Stimulated activated CD8-positive, alpha-beta memory T cell treated with anti-CD3 and anti-CD28 coated beads, Interleukin-4, amount 100 ng/mL, for 4 hours (primary cell): ENCODE measurements at places on chromosomes 7 and 10.

GRCh38 chr7:8443576-8444467 lies 10.4 kb downstream of the NXPH1 start:
- no peak for DNase-seq

DNA sequence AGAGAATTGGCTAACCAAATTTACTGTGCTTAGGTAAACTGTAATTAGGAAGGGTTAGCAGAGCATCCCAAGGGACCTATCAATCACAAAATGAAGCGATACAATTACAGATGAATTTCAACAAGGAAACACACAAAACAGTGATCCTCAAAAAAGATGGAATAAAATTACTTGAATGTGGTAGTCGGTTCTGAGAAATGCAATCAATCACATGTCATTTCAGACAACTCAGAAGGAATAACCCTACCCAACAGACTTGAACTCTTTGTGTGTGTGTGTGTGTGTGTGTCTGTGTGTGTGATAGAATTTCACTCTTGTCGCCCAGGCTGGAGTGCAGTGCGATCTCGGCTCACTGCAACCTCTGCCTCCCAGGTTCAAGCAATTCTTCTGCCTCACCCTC lies 43.5 kb downstream of the ST8SIA6 start:
- no peak for DNase-seq

DNA sequence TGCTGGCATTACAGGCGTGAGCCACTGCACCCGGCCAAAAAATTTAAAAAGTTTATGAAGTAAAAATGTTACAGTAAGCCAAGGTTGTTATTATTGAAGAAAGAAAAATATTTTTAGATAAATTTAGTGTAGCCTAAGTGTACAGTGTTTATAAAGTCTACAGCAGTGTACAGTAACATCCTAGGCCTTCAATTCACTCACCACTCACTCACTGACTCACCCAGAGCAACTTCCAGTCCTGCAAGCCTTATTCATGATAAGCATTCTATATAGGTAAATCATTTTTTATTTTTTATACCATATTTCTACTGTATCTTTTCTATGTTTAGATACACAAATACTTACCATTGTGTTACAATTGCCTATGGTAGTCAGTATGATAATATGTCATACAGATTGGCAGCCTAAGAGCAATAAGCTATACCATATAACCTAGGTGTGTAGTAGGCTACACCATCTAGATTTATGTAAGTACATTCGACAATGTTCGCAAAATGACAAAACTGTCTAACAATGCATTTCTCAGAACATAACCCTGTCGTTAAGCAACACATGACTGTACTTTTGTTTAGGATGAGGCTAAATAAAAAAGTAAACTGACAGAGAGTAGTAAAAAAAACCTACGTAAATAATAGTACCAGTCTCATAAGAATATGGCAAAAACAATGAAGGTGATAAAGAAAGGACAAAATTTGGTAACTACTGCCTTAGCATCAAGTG lies 77.8 kb upstream of the FAM133B start:
- no peak for DNase-seq

- no peak for DNase-seq
Measured at GRCh38 chr7:69245646-69246045, 352.6 kb upstream of the AUTS2 start.

GRCh38 chr10:34959321-34959720 lies 130.8 kb downstream of the CUL2 start:
- DNase-seq = no peak

- no peak for DNase-seq
Measured at GRCh38 chr7:37993060-37993501, 72.6 kb downstream of the EPDR1 start.

DNA sequence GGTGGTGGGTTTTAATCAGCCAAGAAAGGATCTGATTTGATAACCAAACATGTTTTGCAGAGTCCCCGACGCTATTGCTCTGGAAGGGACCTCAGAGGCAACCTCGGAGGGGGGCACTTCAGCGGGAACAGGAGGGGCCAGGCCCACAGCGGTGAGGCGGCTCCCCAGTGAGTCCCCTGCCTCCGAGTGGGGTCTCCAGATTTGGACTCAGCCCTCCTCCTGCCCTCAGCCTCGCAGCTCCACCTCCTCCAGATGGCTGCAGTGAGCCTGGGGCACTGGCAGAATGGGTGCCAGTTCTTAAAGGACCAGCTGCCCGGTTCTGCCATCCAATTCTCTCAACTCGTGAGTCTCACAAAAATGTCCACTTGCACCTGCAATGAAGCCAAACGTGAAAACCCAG lies 61.0 kb upstream of the NANOS1 start:
- no peak for DNase-seq

DNA sequence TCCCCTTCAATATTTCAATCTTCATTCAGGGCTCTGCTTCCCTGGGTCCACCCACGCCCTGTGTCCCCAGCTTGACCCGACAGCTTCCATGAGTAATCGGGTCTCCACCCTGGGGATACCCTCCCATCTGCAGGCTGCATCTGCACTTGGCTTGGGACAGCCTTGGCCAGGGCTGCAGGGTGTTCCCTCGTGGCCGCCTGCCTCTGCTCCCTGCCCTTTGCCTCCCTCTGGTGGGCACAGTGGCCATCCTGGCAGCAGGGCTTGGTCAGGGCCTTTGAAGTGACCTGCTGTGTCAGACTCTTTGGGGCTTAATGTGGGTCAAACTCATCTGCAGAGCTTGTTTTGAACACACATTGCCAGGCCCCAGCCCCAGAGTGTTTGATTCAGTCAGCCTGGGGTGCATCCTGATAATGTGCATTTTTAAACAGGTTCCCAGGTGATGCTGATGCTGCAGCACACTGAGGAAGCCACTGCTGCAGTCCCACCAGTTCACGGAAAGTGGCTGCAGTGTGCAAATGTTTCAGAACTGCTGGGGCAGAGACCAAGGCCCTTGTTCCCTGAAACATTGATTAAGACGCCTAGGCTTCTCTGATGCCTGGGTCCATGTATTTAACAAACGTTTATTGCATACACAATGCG lies 80.7 kb upstream of the SEC61G start:
- DNase-seq = no peak

GRCh38 chr10:95314192-95314918 lies 23.6 kb upstream of the PDLIM1 start:
- DNase-seq = no peak

DNA sequence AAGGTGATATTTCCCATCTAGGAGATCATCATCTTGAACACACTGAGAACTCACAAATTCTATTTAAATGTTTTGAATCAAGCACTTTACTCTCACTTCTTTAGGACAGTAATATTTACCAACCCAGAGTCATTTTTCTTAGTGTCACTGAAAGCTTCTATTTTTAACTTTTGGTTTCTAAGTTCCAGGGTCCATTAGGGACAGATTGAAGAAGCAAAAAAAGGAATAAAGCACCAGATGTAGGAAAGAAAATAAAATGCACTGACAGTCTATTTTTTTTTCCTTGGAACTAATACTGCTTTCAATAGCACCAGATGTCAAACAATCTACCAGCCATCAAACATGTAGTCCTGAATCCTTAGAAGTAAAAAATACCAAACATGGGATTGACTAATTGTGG lies 526.7 kb upstream of the LRRN3 start:
- no peak for DNase-seq

GRCh38 chr10:67784474-67784873 lies 53.5 kb downstream of the DNAJC12 start:
- DNase-seq = no peak

- no peak for DNase-seq
Measured at GRCh38 chr10:71766717-71767419, 6.5 kb downstream of the VSIR start.

DNA sequence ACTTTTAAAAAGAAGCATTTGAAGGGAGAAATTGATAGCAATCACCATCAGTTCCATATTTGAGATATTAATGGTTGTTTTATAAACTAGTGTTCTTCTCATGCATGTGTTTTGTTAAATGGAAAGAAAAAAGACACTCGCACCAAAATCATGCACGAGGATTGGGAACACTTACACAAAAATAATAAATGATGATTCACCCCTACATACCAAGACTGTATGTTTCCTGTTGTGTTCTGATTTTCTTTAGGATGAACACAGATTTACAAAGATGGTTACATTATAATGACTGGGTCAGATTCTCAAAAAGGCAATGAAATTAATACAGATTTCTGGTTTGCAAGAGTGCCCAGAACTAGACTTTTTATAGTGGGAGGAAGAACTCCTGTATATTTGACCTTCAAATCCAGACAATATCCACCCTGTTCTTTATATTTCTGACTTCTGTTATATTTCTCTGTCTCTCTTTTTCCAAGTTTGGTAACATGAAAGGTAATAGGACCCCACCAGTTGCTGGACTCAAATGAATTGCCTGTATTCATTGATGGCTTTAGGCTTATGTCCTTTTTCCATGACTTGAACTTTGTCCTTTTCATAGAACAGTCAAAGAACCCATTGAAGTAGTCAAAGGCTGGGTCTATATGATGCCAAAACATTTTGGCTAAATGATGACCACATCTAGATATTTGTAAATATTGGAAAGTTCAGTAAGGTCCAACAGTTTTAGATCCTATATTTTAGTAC lies 54.4 kb downstream of the SEMA3A start:
- DNase-seq = no peak

GRCh38 chr10:70832852-70833528 lies 17.2 kb downstream of the SGPL1 start:
- DNase-seq = no peak

- no peak for DNase-seq
Measured at GRCh38 chr10:95411635-95412034, 120.8 kb upstream of the PDLIM1 start.

- no peak for DNase-seq
Measured at GRCh38 chr10:12608761-12609160, 259.4 kb downstream of the CAMK1D start.

GRCh38 chr10:34635111-34635510 lies 180.0 kb downstream of the PARD3 start:
- DNase-seq = no peak

- DNase-seq = no peak
Measured at GRCh38 chr7:31023877-31024276, 28.2 kb upstream of the ADCYAP1R1 start.

DNA sequence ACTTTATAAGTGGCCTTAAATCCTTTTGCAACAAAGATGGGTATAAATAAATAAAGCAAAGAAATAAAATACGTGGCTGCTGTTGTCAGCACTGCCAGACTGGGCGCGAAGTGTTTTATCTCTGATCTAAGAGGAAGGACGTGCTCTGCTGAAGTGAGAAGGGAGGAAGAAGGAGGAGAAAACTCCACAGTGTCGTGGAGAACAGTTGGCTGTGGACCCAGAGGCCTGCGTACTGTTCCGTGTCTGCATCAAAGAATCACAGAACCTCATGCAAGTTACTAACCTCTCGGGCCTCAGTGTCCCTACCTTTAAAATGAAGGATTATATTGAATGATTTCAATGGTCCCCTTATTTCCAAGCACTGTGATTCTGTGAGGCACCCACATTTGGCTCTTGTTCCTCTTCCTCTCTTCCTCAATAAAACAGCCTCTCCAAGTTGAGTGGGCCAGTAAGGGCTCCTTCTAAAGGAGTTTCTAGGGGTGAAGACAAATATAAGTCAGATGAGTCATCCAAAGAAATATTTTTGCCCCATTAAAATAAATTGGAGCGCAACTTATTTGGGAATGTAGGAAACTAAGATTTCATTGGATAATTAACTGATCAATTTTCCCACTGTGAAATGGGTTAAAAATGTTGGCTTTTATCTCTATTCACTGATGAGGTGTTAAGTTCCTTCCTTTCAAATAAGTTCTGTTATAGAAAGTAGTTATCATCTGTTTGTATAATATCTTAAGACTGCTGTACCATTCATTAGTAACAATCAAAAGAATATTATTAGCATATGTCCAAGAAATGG lies 126.9 kb upstream of the EFCAB10 start:
- DNase-seq = no peak

GRCh38 chr10:86330778-86331763 lies 35.5 kb downstream of the GRID1 start:
- no peak for DNase-seq

- no peak for DNase-seq
Measured at GRCh38 chr7:93062599-93062998, 55.2 kb downstream of the SAMD9 start.

GRCh38 chr7:157753713-157754415 lies 417.1 kb downstream of the DNAJB6 start:
- DNase-seq = no peak

DNA sequence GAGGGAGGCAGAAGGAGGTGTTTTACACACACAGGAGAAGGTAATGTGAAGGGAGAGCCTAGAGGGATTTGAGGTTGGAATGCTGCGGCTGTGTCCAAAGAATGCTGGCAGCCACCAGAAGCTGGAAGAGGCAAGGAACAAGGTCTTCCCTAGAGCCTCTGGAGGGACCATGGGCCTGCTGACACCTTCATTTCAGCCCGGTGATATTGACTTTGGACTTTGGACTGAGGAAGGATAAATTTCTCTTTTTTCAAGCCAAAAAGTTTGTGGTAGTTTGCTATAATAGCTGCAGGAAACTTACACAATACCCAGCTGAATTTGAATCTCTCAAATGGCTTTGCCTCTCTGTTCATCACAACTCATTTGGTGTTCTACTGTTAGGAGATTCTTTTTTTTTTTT lies 34.6 kb downstream of the UBN2 start:
- no peak for DNase-seq

GRCh38 chr7:106813705-106814305 lies 51.3 kb upstream of the PIK3CG start:
- no peak for DNase-seq

DNA sequence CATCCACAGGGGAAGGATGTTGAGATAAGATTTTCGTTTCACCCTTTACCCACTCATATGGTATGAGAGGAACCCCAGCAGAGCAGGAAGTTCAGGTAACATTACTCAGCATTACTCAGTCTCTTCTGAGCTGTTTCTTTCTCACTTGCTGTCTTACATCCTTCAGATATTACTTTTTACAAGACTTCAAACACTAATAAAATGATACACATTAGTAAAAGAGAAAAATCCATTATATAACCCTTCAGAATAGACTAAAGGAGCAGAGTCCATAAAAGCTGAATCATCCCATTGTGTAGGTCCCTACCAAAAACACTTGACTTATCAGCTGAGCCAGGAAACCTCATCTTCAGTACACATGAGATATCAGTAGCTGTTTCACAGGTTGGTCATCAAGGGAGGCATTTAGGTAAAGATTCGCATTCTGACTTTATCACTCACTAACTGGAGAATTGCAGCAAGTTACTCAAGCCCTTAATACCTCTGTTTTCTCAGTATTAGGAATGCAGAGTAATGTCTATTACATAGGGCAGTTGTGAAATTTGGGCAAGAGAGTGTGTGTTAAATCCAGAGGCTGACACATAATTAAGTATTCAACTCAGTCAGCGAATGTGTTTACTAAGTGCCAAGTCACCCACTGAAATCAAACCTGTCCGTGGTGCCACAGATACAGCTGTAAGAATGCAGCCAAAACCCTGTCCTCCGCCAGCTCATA lies 44.7 kb downstream of the KLF6 start:
- DNase-seq = no peak

- DNase-seq = no peak
Measured at GRCh38 chr7:81684514-81685269, 85.2 kb downstream of the HGF start.
